Activated CD8-positive, alpha-beta T cell treated with anti-CD3 and anti-CD28 coated beads, Interleukin-2, amount 10 ng/mL, durations not matched to agents 7 days and 5 days (primary cell): ENCODE measurements at places on chromosomes 16 and 17. TPM values are rescaled to one million over a fixed set of nuclear protein-coding genes. Genes with fewer than 3 reads are reported as not detected.
A peak's percentile ranks its signal among the peaks of the same experiment; 100 is the strongest.

DNA sequence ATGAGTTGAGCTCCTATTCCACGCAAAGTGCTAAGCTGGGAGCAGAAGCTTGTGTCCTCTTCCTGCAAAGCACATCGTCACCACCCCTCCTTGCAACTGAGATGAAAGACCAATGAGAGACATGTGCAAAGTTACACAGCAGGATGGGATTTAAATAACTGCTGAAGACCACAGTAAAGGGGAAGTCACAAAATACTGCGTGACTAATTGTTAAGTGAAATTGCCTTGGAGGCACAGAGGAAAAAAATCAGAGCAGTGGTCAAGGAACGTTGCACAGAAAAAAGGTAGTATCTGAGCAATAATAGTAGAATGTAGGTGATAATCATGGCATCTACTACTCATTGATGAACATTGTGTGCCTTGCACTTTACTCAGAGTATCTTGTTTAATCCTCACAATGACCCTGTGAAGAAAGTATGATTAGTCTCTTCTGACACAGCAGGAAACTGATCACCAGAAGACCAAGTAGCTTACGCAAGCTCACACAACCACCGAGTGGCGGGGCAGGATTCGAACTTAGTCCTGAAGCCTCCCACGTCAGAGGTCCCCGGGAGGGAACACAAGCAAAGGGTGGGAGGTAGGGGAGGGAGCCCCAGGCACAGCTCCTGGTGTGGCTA, 15.4 kb upstream of the MYO18A start:
- peaks cover 23% of the 10 kb centered on the region for H3K27me3 ChIP-seq
- DNase-seq = no peak
- H3K4me3 ChIP-seq = no peak overlapping the region
- H3K36me3 ChIP-seq = no peaks in the 10 kb centered on the region

Gene C17orf100
- 1.5 TPM for total RNA-seq

Gene KRT40
- total RNA-seq = not detected

- no peak overlapping the region for H3K27ac ChIP-seq
- peaks cover 37% of the 10 kb centered on the region for H3K36me3 ChIP-seq
Observed at GRCh38 chr16:81515281-81515680, 70.7 kb downstream of the CMIP start.

- H3K27me3 ChIP-seq = no peaks in the 10 kb centered on the region
- H3K4me1 ChIP-seq = peaks cover 16% of the 10 kb centered on the region
- peak; percentile 41 for DNase-seq
- H3K27ac ChIP-seq = no peak overlapping the region
- H3K4me3 ChIP-seq = peak overlapping the region; percentile 9
Observed at GRCh38 chr17:78010759-78011158, 52.3 kb downstream of the TNRC6C start.

Gene SLC2A4
- total RNA-seq = not detected

DNA sequence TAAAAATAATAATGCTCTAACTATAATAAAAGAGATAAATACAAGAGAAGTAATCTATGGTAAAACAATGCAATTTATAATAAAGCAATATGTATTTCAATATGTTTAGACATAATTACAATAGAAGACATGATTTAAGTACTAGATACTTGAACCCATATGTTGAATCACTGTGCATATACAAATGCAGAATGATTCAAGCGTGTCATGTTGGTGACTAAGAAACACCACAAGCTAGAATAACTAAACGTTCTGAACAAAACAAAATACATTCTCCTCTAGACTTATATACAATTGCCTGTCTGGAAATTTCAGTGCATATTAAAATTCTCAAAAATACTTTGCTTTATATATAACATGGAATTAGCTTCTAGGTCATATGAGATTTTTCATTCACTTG, 11.2 kb downstream of the TADA2A start:
- peaks cover 41% of the 10 kb centered on the region for H3K36me3 ChIP-seq
- H3K27ac ChIP-seq = no peak overlapping the region
- H3K27me3 ChIP-seq = no peaks in the 10 kb centered on the region
- H3K4me3 ChIP-seq = no peak overlapping the region
- no peak for DNase-seq

Gene HBA2
- not detected for total RNA-seq

DNA sequence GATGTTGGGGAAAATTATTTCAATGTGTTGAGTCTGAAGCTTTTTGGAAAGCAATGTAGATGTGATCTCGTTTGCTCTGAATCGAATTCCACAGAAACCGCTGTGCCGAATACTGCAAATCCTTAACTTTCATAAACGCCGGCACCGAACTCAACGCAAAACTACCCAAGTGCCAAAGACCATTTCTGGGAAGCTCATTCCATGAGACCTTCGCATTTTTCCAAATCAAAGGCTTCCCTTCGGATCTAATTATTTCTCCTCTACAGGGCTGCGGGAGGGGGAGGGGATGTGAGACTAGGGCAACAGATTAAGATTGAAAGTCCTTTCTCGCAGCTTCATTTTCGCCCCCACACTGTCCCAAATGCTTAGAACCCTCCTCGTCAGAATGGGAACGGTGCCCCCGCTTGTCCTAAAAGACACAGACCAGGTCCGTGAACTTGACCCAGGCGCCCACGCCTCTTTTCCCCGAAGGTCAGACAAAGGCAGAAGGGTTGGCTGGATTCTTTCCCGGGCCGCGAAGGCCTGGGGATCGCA, 4.0 kb downstream of the PRAC1 start:
- peaks cover 20% of the 10 kb centered on the region for H3K4me1 ChIP-seq
- no peak for DNase-seq

- no peak overlapping the region for H3K4me3 ChIP-seq
- H3K4me1 ChIP-seq = no peaks in the 10 kb centered on the region
- H3K36me3 ChIP-seq = no peaks in the 10 kb centered on the region
- no peaks in the 10 kb centered on the region for H3K27me3 ChIP-seq
- H3K27ac ChIP-seq = no peak overlapping the region
Observed at GRCh38 chr16:79725051-79725450, 124.5 kb upstream of the MAF start.

DNA sequence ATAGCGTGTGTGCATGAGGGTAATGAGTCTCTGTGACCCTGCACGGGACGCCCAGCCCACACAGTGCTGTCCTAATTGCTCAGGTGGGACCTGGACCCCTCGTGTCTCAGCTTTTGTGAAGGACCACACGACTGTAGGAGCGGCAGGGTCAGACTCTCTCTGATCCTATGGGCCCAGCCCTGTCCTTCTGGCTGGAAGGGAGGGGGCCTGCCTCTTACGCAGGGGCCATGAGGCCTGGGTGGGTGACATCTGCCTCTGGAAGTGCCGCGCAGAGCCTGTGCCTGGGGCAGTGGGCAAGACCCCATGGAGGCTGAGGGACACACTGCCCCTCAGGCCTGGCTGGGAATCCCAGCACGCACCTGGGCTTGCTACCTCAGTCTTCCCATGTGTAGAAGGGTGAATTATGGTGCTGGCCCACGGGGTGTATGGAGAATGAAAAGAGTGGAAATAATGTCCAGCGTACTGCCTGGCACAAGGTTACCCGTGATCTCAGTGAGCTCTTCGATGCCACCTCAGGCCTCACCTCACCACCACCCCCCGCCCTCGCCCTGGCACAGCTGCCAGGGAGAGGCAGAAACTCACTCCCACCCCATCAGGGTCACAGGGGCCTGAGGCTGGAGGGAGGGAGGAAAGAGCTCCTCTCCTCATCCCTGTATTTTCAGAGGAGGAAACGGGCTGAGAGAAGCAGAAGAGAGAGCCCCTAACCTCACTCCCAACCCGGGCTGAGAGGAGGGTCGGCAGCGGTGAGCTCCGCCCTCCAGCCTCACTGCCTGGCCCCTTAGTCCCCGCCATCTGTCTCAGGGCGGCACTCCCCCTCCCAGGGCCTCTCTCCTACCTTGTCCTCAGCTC, 27.1 kb upstream of the DBNDD1 start:
- no peak overlapping the region for H3K4me3 ChIP-seq
- no peak overlapping the region for H3K27ac ChIP-seq
- no peaks in the 10 kb centered on the region for H3K36me3 ChIP-seq
- H3K27me3 ChIP-seq = peaks cover 16% of the 10 kb centered on the region
- no peaks in the 10 kb centered on the region for H3K4me1 ChIP-seq

GRCh38 chr16:64615630-64616280, 506.1 kb downstream of the CDH11 start:
- no peaks in the 10 kb centered on the region for H3K27me3 ChIP-seq
- H3K27ac ChIP-seq = no peak overlapping the region
- peaks cover 3% of the 10 kb centered on the region for H3K36me3 ChIP-seq
- DNase-seq = no peak
- no peaks in the 10 kb centered on the region for H3K4me1 ChIP-seq

- no peak for DNase-seq
- H3K4me3 ChIP-seq = no peak overlapping the region
- H3K36me3 ChIP-seq = no peaks in the 10 kb centered on the region
- H3K27ac ChIP-seq = no peak overlapping the region
- H3K4me1 ChIP-seq = peaks cover 2% of the 10 kb centered on the region
- H3K27me3 ChIP-seq = no peaks in the 10 kb centered on the region
Observed at GRCh38 chr17:39114723-39115122, 36.7 kb downstream of the PLXDC1 start.

- no peaks in the 10 kb centered on the region for H3K36me3 ChIP-seq
- H3K27ac ChIP-seq = no peak overlapping the region
- H3K4me1 ChIP-seq = no peaks in the 10 kb centered on the region
- no peak overlapping the region for H3K4me3 ChIP-seq
Observed at GRCh38 chr16:86079255-86079885, 180.4 kb downstream of the IRF8 start.
